ENCODE measurements at places on chromosomes 13 and 19.
A peak's percentile ranks its signal among the peaks of the same experiment; 100 is the strongest.

- DNase-seq = no peak
Measured at GRCh38 chr19:54790711-54791110, 12.7 kb upstream of the KIR2DL4 start.

DNA sequence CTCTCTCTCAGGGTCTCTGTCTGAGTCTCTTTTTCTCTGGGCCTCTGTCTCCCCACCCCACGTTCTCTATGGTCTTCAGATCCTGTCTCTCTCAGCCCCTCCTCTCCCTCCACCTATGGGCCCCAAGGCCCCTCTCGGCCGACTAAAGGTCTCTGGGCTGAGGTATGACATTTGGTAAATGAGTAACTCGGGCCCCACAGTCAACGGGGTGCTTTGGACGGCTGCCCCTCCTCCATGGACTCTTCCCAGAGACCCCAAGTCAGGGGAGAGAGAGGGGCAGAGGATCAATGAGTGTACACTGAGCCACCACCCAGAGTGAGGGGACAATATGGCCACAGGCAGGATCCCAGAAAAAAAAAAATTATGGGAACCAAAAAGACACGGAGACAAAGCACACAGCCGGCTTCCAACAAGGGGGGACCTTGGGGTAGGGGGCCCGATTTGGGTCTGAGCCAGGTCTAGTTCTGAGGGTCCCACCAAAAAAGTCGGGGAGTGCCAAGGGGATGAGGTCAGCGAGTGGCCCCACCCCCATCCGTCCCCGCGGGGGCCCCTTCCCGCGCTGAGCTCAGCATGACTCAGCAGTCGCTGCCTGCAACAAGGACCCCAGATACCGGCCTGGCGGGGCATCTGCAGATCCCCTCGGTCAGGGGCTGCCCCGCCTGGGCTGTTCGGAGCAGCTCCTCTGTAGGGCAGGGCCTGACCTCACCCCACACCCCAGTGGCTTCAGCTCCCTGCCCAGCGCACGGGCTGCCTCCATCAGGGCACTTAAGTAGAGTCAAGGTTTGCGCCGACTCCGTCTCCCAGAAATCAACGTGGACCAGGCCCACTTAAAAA is 1.5 kb upstream of the FTL start:
- no peak for DNase-seq

DNA sequence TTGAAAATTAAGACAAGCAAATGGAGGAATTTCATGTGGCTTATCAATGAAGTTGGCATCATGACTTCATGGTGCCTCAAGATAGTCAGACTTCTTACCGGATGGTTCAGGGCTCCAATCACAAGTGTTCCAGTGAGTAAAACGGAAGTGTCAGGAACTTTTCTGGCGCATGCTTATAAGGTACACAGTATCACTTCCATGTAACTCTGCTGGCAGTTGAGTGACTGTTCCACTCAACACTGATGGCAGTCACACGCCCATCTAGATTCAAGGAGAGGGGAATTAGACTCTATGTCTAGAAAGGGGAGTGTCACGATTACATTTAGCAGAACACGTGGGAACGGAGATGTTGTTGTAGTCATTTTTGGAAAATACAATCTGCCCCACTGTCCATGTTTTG is 114.3 kb downstream of the KCTD15 start:
- DNase-seq = no peak

DNA sequence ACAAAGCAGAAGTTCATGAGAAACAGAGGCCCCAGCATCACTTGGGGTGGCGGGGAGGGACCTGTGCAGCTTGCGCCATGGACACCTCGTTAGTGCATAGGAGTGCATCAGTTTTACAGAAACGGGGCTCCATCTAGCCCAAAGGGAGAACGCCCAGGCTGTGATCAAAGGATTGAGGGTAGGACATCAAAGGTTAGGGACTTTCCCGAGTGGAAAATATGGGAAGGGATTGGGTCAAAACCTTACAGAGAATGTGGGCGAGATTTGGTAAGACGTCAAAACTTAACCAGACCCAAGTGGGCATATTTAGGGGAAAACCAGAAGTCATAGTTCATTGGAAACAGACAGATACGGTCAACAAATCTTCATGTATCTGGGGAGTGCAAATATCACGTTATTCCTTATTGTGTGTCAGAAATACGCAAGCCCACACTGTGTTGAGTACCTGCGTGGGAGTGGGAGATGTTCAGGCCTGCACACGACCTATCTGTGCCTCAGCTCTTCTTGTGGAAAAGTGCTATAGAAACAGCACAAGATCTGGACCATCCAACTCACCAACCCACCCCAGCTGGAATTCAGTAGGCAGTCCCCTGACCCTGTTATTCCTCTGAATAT is 9.4 kb upstream of the GRAMD1A start:
- no peak for DNase-seq

DNA sequence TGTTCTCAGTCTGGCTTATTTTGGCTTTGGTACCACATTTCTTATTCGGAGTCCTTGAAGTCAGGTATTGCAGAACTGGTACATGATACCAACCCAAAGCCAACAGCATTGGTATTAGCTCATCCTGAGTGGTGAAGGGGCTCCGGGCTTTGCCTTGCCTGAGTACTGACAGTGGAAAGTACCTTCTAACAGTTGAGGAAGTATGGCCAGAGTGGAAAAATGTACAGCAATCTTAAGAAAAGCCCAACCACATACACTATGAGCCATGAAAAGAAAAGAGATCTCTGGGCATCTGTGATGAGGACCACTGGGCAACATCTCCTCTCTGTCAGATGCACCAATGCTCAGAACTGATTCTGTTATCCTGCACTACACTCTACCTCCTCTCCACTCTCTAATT is 8.3 kb downstream of the LCP1 start:
- no peak for DNase-seq

- DNase-seq = no peak
Measured at GRCh38 chr13:68897331-68897928, 1210.2 kb upstream of the ATXN8OS start.

- no peak for DNase-seq
Measured at GRCh38 chr13:55155046-55155445, 1985.7 kb upstream of the PRR20A start.

- no peak for DNase-seq
Measured at GRCh38 chr19:49333811-49334288, 1.4 kb upstream of the CD37 start.

GRCh38 chr13:21330126-21330861 is 128.8 kb downstream of the ZDHHC20 start:
- no peak for DNase-seq

- no peak for DNase-seq
Measured at GRCh38 chr13:62450759-62451158, 1035.1 kb upstream of the PCDH20 start.

DNA sequence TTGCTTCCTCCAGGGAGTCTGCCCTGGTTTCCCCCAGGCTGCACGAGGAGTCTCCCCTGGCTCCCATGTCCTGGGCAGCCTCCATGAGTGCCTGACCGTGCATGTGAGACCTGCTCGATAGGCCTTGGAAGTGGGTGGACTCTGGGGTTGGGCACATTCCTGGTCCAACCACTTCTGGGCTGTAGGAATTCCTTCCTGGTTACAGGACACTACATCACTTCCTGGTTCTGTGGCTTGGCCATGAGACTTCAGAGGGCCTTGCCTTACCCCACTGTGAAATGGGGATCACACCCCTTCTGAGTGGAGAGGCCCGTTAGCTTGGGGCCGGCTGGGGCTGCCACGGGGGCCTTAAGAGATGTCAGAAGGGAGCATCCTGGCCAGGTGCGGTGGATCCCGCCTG is 4.0 kb upstream of the ZNF628 start:
- no peak for DNase-seq

GRCh38 chr13:33174491-33174890 is 111.1 kb downstream of the STARD13 start:
- peak; percentile 9 for DNase-seq

DNA sequence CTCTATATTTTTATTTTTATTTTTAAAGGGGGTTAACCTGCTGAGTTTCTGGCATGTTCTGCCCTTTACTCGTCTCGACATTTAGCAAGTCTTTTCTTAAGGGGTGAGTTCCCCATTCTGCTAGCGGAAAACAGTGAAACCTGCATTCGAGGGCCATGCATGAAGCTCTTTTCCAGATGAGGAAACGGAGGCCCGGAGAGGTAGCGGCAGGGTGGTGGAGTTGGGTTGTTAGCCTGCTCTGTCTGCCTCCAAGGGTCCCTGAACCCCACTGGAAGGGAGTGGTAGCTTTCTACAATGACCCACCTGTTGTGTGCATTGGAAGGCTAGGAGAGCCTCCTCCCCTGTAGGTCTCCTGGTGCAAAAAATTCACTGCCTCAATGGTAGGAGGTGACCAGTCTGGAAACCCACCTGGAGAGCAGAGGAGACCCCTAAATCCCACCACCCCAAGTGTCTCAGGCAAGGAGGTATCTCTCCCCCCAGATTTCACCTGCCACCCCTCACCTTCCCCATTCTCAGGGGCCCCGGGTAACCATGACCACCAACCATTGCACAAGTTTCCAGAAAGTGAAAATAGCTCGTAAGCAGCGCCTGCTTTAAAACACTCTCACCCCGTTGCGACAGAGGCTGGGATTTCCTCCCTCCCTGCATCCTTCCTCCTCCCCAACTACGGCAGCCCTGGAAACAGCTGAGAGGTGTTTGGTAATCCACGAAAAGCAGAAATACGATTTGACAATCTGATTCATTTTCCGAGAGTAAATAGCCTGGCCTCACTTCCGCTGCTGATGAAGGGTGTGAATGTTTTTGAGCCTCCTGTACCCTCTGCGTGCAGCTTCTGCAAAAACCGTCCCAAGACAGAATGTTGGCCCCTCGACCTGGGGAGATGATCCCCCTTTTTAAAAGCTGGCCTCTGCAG is 3.5 kb downstream of the KLF2 start:
- no peak for DNase-seq

DNA sequence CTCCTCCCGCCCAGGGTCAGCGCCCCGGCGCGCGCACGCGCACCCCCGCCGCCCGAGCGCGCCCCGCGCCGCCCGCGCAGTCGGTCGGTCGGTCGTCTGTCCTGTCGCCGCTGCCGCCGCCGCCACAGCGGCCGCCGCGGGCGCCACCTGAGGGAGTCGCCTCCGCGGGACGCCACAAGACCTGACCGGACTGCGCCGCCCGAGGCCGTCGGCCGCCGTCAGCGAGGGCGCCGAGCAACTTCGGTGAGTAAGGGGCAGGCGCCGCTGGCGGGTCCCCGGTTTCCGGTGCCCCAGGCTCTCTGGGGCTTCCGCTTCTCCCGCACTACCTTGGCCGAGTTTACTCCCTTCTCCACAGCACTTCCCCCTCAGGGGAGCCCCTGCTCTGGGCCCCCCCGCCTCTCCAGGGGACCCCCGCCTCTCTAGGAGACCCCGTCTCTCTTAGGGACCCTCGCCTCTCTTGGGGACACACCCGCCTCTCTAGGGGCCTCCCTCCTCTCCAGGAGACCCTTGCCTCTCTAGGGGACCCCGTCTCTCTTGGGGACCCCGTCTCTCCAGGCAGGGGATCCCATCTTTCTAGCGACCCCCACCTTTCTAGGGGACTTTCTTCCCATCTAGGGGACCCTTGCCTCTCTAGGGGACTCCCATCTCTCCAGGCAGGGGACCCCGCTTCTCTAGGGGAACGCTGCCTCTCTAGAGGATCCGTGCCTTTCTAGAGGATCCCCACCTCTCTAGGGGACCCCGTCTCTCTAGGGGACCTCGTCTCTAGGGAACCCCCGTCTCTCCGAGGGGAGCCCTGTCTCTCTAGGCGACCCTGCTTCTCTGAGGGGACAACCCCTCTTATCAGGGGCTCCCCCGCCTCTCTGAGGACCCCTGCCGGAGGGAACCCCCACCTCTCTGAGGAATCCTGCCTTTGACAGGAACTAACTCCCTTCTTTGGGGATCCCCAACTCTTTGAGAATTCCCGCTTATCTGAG is 19.3 kb upstream of the GATAD2A start:
- DNase-seq = no peak

GRCh38 chr13:34003656-34004055 is 185.7 kb downstream of the RFC3 start:
- DNase-seq = no peak

Measured in NCI-H446 treated with DMSO at 0.1 percent for 48 hours (cell line).